Left ventricle myocardium superior (tissue), 1 donor: ENCODE measurements at places on chromosomes 12 and 14. TPM values are rescaled to one million over a fixed set of nuclear protein-coding genes. Genes with fewer than 3 reads are reported as not detected.

DNA sequence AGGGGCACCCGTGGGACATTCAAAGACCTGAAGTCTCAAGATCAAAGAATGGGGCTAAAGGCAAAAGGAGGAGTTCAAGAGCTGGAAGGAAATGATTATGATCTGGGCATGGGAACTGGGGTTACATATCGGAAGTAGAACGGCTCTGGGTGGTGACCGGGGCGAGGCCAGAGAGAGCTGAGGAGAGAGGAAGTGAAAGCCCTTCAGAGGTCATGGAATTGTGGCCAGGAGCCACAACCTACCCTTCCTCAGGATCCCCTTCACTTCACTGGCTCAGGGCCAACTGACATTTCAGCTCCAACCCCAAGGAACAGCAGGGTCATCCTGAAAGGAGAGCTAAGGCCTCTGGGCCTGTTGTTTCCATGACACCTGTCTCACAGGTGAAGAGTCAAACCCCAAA, 57.8 kb downstream of the GALNT16 start:
- DNase-seq, result peak; percentile 44

DNA sequence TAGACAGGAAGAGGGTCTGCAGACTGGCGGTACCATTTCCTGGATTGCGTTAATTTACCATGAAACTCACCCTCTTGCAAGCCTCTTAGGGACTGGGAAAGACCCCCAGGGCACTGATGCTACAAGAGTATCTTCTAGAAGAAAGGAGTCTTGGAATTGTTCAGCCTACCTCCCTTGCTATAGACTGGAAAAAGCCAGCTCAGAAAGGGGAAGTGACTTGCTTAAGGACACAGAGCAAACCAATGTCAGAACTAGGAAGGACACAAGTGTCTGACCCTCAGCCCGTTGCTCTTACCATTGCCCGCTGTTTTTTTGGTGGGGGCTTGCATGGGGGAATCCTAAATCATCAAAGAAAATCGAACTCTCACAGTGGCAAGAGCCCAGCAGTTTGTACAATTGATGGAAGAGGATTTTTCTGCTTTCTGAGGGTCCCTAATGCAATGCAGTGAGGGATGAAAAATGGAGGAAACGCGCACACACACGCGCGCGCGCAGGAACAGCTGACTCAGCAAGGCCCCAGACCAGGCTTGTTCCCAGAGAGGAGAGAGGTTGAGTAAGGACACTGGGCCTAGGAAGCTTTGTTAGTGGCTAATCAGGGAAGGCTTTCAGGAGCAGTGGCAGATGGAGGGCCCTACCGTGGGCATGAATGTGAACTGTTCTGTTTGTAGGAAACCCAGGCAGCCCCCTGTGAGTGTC, 50.9 kb downstream of the RIN3 start:
- DNase-seq, result peak; percentile 53

GRCh38 chr12:42469355-42470175, 120.0 kb downstream of the PRICKLE1 start:
- no peak for DNase-seq

- DNase-seq, result no peak
Measured at GRCh38 chr12:8630131-8630530, 17.5 kb upstream of the AICDA start.

DNA sequence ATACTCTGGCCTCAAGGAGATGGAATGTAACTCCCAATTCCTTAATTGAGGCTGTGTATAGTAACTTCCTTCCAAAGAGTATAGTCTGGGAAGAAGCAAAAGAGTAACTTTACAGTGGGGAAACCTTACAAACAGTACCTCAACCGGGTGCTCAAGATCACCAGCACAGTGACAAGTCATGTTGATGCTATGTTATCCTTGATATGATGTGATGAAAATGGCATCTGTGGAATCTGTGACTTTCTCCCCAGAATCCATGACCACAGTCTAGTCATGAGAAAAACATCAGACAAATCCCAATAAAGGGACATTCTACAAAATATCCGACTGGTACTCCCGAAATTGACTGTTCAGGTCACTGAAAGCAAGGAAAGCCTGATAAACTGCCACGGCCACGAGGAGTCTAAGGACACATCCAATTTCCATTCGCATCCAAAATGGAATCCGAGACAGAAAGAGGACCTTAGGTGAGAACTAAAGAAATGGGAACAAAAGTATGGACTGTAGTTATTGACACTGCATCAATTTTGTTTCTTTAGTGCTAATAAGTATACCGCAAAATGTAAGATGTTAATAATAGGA, 97.3 kb upstream of the FRMD6 start:
- DNase-seq, result no peak

DNA sequence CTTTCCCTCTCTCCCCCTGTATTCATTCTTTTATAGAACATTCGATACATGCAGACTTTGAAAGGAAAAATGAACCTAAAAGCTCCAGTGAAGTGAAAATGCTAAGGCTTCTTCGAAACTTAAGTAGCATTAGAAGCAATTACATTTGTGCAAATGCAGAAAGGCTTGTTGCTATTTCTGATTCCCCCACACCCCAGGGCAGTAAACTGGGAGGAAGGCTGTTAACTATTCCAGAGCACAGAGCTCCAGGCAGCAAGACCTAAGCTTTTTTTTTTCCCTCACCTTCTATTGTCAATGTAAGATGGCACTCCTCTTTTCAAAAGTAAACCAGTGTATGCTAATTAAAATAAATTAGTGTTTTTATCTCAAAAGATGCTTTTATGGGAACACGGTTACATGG, 448.9 kb upstream of the TBX3 start:
- no peak for DNase-seq

GRCh38 chr12:111202237-111202915, 166.5 kb downstream of the PHETA1 start:
- DNase-seq, result no peak

GRCh38 chr12:104122298-104122697, 15.7 kb downstream of the NFYB start:
- DNase-seq, result no peak

- DNase-seq, result no peak
Measured at GRCh38 chr14:91998667-91999570, 40.9 kb downstream of the TRIP11 start.

DNA sequence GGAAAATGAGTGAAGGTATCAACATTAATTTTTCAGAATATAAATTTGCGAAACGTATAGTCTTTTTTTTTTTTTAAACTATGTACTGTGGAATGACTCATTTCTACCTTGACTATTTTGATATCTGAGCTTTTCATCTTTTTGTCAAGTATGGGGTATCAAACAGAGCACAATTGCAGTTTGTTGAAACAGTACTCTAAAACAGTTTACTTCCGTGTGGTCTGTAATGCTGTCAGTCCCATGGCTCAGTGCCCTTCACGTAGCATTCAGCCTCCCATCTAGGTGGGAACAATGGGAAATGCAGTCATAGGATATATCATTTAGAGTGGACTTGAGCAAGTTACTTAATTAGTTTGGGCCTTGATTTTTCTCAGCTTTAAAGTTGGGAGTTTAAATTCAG, 139.5 kb downstream of the ERC1 start:
- no peak for DNase-seq

- peak; percentile 33 for DNase-seq
Measured at GRCh38 chr12:65121049-65121955, at the start of gene WIF1. Gene WIF1, minus strand, starts transcription at chr12:65121305. Its CDS starts 114 bp downstream, at chr12:65121191.

GRCh38 chr14:103198131-103199105, 75.2 kb downstream of the TNFAIP2 start:
- DNase-seq, result no peak

DNA sequence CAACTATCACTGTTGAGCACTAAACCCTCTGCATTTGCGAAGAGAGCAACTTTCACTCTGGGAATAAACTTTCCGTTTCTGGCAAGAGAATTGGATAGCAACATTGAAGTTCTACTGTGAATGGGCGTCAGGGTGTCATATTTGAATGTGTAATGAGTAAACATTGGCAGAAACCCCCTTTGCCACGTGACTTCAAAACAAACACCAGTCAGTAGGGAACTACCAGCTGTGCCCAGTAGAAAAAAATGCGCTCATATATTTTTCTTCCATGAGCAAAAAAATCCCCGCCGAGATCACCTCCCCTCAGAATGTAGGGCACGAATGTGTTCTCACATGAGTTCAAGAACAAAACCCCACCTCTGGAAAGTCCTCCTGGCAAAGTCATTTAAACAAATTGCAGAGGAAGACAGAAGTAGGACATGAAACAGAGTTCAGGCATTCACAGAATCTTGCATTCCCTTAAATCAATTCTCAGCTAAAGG, 80.6 kb downstream of the BTG1 start:
- DNase-seq, result no peak

- no peak for DNase-seq
Measured at GRCh38 chr14:94685166-94685581, 73.0 kb downstream of the SERPINA3 start.

- DNase-seq, result peak; percentile 59
Measured at GRCh38 chr12:66036317-66036716, 94.2 kb downstream of the LLPH start.

GRCh38 chr12:124481257-124481750, 86.1 kb downstream of the NCOR2 start:
- no peak for DNase-seq

DNA sequence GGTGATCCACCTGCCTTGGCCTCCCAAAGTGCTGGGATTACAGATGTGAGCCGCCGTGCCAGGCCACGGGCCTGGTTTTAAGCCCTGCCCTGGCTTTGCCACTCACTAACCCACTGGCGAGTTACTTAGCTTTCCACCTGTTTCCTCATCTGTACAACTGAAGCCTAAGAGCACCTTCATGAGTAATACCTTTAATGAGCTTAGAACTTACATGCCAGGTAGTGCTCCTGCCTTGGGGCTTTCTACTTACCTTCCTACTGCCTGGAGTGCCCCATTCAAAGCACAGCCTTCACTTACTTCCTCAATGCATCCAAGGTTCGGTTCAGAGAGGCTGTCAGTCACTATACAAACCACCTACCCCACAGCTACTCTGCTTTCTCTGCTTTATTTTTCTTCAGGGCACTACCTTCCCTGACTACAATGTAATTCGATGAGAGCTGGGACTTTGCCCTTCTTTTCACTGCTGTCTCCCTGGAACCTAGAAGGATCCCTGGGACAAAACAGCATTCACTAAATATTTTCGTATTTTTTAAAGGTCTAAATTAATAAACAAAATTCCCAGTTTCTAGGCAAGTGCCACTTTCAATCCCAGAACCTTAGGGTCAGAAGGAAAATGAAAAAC, 13.8 kb downstream of the ZCCHC8 start:
- no peak for DNase-seq

GRCh38 chr12:116662612-116663144, 75.2 kb downstream of the SPRING1 start:
- peak; percentile 33 for DNase-seq

DNA sequence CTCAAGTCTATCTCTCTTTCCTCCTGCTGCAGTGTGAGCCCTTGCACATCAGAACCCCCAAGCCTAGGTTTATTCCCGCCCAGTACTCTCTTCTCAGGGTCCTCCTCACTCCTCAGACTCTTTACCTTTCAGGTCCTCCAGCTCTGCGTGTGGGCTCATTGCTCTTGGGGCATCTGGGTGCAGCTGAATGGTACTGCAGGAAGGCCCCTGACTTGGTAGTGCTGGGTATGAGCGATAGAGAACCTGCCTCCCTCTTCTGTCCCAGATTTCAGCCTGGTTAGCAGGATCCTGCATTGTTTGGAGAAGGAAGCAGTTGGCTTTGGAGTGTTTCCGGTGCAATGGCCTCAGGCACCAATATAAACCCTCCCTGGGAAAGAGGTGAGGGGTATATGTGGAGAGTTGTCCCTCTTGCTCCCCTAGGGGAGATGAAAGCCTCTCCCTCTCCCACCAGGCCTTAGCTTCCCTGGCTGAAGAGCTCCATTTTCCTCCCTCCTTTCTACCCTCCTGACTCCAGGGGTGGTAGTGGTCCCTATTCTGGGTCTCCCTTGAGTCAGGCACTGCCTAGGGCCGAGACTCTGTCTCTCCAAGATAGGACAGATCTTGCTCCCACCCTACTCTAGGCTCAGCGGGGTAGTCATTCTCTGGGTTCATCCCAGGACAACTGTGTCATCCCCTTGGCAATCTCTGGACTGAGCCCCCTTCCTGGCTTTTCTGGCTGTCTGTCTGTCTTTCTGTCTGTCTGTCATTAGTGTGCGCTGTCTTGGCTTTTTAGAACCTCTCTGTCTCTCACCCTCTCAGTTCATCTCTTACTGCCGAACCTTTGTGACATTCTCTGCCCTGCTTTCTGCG, 3.8 kb downstream of the LRP1 start:
- no peak for DNase-seq

- no peak for DNase-seq
Measured at GRCh38 chr14:68426661-68427549, 366.0 kb downstream of the ZFP36L1 start.

DNA sequence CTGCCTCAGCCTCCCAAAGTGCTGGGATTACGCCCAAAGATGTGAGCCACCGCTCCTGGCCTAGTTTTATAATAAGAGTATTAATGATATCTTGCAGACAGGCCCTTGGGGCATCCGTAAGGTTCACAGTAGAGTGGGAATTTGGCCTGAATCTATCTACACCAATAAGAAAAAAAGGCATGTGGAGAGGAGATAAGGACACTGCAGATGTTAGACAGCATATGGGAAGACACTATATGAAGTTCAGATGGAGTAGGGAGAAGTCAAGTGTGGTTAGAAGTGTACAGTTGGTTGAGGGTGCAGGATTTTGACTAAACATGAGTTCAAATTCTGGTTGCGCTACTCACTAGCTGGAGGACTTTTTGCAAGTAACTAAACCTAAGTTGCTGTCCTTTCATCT, 8.5 kb upstream of the TTC8 start:
- DNase-seq, result no peak

DNA sequence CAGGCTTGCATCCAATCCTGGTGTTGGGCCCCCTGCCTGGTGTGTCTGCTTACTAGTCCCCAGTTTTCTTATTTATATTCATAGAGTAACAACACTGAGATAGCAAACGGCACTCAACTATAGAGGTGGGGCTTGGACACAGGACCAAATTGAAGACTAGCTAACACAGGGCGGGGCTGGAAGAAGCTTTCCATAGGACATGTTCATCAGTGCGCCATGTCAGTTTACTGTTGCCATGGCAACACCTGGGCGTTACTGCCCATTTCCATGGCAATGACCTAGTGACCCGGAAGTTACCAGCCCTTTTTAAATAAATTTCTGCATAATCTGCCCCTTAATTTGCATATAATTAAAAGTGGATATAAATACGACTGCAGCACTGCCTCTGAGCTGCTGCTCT, 275.5 kb upstream of the TMEM132C start:
- no peak for DNase-seq

GRCh38 chr12:117111821-117112595, 12.8 kb upstream of the TESC start:
- DNase-seq, result no peak

- DNase-seq, result no peak
Measured at GRCh38 chr12:54147606-54148005, 41.2 kb downstream of the SMUG1 start.

DNA sequence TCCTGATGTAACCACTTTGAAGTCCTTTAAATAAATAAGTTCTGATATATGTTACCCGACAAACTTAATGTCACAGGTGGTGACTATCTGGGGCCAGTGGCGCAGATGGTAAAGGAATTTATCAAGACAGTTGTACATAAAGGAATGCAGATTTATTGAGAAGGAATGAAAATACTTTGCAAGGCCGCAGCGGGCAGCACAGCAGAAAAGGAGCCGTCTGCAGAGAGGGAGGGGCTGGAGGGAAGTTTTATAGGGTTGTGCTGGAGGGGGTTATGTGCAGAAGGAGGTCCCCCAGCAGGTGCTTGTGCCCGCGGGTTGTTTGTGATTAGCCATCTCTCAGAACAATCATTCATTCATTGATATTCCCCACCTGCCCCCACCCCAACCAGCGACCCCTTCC, 17.4 kb downstream of the GPRC5D start:
- no peak for DNase-seq

The SSTR1 gene
- total RNA-seq, result 0.37 TPM

The KRT6A gene
- total RNA-seq, result 0.27 TPM

The ADCY4 gene
- 26.5 TPM for total RNA-seq

The CCDC38 gene
- 0.15 TPM for total RNA-seq

The EEF1AKMT3 gene
- 1.6 TPM for total RNA-seq

The AQP2 gene
- not detected for total RNA-seq

The FICD gene
- 3.2 TPM for total RNA-seq

The SLC10A1 gene
- total RNA-seq, result not detected

The RHEBL1 gene
- total RNA-seq, result 0.32 TPM
